ENCODE measurements at places on chromosomes 6 and 20. TPM values are rescaled to one million over a fixed set of nuclear protein-coding genes. Genes with fewer than 3 reads are reported as not detected.

DNA sequence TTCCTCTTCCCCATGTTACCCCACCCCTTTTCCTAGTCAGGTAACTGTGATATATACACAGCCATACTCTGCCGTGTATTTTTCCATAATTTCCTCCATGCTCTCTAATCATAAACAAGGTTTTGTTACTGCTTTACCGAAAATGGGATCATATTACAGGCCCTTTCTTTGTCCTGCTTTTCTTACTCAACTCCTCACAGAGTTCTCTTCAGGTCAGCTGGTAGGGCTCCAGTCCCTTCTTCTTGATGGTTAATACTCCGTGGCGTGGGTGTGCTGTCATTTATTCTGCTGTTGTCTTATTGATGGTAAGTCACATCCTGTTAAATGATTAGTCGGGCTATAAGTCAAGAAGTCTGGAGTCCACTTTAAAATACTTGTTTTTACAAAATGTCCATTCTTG lies 24.9 kb upstream of the PI16 start:
- no peak overlapping the region for H3K27ac ChIP-seq
- peaks cover 1% of the 10 kb centered on the region for H3K36me3 ChIP-seq
- peaks cover 4% of the 10 kb centered on the region for H3K4me1 ChIP-seq
- no peak for DNase-seq

DNA sequence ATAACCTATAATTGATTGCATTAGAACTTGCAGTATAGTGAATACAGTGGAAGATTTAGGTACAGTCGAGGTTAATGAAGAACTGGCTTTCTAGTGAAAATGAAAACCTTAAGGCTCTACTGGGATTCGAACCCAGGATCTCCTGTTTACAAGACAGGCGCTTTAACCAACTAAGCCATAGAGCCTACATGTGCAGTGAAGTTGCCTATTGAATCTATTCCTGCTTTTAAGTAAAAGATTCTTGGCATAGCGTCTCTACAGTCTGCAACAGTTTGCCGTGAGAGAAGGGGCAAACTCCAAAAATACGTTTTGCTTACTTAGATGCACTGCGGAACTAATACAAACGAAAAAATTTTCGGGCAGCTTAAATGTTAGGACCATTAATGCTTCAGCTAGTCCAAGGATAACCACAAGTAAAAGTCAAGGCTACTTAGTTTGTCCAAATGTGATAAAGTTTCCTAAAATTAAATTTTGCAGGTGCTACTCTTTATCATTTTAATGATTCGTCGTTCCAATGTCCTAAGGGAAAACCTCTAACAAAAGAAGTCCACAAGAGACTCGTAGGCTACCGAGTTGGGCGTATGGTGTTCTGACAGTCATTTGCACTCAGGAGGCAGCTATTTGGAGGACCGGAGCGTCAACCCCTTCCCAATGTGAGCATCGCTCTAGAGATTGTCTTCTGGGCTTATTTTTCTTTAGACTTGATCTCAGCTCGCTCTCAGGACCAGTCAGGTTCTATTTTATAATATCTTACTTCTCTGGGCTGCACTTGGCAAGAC lies 31.3 kb upstream of the ZSCAN23 start:
- H3K4me3 ChIP-seq: peak overlapping the region; percentile 62
- no peaks in the 10 kb centered on the region for H3K36me3 ChIP-seq

GRCh38 chr6:43825187-43826115 lies 55.4 kb downstream of the VEGFA start:
- H3K27ac ChIP-seq: peak overlapping the region; percentile 37
- peaks cover 54% of the 10 kb centered on the region for H3K4me1 ChIP-seq
- no peak for DNase-seq
- no peaks in the 10 kb centered on the region for H3K27me3 ChIP-seq
- no peak overlapping the region for H3K4me3 ChIP-seq
- no peaks in the 10 kb centered on the region for H3K36me3 ChIP-seq

GRCh38 chr20:11130554-11131166 lies 456.9 kb upstream of the JAG1 start:
- DNase-seq: no peak
- no peak overlapping the region for H3K4me3 ChIP-seq
- no peaks in the 10 kb centered on the region for H3K36me3 ChIP-seq

Gene RFX6
- total RNA-seq: 28.7 TPM

DNA sequence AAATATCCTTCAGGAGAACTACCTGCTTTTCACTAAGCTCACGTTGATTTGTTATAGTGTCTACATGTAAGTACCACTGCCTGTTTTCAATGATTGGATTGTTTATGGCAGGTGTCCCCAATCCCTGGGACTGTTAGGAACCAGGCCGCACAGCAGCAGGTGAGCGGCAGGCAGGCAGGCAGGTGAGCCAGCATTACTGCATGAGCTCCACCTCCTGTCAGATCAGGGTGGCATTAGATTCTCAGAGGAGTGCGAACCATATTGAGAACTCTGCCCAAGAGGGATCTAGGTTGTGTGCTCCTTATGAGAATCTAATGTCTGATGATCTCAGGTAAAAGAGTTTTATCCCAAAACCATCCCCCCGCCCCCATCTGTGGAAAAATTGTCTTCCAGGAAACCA lies 303.3 kb downstream of the EYA4 start:
- H3K27me3 ChIP-seq: peaks cover 3% of the 10 kb centered on the region
- H3K27ac ChIP-seq: no peak overlapping the region
- H3K36me3 ChIP-seq: no peaks in the 10 kb centered on the region
- no peak for DNase-seq

- H3K27ac ChIP-seq: no peak overlapping the region
- no peak for DNase-seq
- no peak overlapping the region for H3K4me3 ChIP-seq
- peaks cover 45% of the 10 kb centered on the region for H3K36me3 ChIP-seq
- no peaks in the 10 kb centered on the region for H3K27me3 ChIP-seq
- H3K4me1 ChIP-seq: no peaks in the 10 kb centered on the region
Observed at GRCh38 chr6:89858041-89858440, 28.4 kb downstream of the CASP8AP2 start.
